ENCODE measurements at places on chromosomes 6 and 20. TPM values are rescaled to one million over a fixed set of nuclear protein-coding genes. Genes with fewer than 3 reads are reported as not detected.

- no peak for DNase-seq
These were observed 31.8 kb downstream of the PSMB9 start for GRCh38 chr6:32885698-32886286.

DNA sequence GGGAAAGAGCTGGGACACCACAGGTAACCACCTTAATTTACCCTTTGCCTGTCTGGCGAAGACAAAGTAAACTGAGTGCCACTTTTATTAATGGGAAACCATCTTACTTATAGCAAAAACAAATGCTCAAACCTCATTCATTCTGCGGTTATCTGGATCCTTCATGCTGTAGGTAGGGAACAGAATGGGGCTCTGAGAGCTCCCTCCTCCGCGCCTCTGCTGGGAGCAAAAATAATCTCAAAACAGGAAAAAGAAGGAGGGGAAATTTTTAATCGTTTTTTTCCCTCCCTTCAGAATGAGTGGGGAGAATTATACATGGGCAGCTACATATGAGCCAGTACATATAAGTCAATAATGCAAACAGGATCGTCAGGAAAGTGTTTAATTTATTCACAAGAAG, 177.3 kb downstream of the GMPR start:
- DNase-seq: no peak

DNA sequence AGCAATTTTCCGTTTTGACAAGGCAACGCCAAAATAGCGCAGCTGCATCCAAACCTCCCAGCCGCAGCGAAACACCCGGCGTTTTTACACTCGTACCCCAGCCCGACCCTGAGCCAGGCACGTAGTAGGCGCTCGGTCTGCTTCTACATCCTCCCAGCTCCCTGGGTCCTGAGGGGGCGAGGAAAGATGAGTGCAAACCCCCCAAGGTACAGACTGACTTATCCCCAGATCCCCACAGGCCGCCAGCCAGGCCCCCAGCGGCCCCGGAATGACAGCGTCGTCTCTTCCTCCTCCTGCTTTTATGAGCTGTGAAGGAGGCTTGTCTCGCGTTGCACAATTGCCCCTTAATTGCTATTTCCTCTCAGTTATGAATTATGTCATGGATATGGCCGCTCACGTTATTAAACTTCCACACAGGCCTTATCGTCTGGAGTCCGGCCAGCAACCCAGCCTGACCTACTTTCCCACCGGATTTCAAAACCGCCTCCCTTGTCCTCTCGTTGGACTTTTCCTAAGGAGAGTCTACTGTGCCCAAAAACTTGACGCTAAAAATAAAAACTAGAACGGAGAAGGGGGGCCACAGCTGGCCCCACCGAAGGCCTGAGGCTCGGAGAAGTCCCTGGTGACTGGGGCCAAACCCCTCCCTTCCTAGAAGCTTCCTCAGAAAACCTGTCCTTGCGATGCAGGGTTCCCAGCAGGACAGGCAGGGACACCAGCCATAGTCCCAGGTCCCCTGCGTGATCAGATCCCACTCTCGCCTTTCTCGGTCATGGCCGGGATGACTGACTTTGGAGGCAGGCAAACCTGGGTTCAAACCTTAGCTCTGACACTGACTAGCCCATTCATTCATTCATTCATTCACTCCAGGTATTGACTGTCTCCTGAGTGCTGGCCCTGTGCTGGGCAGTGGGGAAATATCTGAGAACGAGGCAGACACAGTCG, 130.9 kb upstream of the PTPN1 start:
- no peak for DNase-seq

GRCh38 chr6:108836061-108836460, 12.2 kb upstream of the ARMC2 start:
- DNase-seq: no peak

DNA sequence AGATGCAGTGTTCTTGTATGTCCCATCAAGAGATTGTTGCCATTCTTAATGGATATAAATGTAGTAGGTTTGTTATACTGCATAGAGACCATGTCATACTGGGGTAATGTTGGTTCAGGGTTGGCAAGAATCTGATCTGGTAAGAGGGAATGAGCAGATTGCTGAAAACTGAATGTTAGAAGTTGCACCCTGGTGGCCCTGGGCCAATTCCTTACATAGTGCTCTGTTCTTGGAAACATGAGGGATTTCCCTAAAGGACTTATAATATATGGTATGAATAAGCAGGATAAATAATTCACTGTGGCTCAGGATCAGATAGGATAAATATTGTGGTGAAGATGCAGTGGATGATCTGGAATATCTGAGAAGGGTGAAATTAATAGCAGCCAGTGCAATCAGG, 70.2 kb downstream of the ANKS1A start:
- no peak for DNase-seq

DNA sequence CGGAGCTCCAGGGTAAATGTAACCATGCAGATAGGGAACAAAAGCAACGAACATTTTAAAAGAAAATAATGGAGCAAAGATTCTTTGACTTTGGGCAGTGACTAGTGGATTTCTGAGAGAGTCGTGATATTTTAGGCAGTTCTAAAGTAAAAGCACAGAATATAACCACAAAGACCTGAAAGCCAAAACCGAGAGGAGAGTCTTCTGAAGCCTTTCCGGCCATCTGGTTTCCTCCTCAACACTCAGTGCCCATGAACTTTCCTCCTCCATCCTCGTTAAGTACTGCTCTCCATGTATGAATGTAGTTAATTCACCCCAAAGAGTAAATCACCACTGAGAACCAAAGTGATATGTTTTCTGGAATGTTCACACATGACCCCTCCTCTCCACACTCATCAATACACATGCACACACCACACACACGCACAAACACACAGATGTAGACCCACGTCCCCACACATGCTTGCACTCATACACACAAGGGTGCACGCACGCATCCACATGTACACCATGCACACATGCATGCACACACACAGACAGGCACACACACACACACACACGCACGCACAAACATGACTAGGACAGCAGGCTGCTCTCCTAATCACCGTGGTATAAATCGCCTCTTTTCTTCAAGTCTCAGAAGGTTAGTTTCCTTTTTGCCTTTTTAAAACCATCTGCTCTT, 109.5 kb downstream of the MYLK4 start:
- no peak for DNase-seq

DNA sequence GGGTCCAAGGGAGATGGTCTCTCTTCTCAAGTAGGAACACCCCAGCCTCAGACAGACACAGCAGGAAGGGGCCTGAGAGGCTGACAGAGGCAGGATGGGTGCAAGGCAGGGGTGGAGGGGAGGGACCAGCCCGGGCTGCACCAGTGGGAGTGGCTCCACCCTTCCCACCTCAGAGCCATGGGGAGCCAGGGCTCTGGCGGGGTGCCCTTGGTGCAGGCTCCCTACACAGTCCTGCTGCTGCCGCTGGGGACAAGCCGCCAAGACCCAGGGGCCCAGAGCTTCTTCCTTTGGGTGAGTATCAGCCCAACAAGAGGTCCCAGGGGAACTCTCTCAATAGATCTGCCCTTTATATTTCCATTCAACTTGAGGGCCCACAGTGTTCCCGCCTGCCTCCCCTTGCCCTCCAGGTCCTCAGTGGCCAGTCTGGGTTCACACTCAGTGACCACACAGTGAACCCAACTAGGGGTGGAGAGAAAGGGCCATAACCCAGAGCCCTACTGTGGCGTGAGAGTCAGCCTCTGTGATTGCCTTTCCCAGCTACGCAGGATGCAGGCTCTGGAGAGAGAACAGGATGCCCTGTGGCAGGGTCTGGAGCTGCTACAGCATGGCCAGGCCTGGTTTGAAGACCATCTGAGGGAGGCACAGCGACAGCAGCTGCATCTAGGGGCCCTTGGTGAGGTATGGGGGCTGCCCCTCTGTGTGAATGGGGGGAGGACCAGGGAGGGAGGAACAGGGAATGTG, 592 bp downstream of the SAPCD1 start:
- DNase-seq: no peak

- no peak for DNase-seq
These were observed 47.3 kb downstream of the PFDN4 start for GRCh38 chr20:54255157-54255556.

DNA sequence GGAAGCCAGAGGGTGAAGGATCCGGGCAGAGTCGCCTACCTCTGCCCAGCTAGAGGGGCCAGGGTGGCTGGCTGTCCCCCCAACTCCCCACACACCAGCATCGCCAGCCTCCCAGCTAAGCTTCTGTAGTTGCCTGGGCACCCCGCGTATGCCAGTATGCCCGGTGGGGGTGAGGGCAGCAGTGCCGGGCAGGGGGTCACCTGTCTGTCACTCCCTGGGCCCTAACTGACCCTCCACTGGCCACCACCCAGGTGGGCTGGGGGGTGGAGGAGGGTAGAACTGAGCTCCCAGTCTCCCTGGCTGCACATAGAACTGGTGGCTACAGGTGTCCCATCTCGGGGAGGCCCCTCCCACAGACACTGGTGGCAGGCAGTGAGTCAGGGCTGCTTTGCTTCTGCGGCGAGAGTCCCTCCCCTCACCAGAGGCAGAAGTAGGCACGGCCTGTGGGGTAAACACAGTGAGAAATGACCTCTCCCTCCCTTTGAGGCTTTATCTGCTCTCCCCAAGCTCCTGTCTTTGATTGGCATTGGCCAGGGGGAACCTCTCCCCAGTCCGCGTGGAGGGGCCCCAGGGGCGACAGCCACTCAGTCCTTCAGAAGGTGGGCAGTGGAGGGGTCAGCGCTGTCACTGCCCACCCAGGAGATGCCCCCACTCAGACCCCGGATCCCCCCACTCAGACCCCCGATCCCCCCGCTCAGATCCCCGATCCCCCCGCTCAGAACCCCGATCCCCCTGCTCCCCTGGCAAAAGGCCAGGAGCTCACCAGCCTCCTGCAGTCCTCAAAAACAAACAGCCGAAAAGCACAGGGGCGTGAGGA, 2.5 kb downstream of the NTSR1 start:
- DNase-seq: no peak

The TMC2 gene
- not detected for total RNA-seq

The SLC22A2 gene
- total RNA-seq: 0.64 TPM

The PLCB4 gene
- 14.4 TPM for total RNA-seq

The FLRT3 gene
- 81.7 TPM for total RNA-seq

The TCFL5 gene
- 15.8 TPM for total RNA-seq

The C6orf15 gene
- not detected for total RNA-seq

Data from endodermal cell (in vitro differentiated cells).